ENCODE measurements at places on chromosomes 5 and 9.

DNA sequence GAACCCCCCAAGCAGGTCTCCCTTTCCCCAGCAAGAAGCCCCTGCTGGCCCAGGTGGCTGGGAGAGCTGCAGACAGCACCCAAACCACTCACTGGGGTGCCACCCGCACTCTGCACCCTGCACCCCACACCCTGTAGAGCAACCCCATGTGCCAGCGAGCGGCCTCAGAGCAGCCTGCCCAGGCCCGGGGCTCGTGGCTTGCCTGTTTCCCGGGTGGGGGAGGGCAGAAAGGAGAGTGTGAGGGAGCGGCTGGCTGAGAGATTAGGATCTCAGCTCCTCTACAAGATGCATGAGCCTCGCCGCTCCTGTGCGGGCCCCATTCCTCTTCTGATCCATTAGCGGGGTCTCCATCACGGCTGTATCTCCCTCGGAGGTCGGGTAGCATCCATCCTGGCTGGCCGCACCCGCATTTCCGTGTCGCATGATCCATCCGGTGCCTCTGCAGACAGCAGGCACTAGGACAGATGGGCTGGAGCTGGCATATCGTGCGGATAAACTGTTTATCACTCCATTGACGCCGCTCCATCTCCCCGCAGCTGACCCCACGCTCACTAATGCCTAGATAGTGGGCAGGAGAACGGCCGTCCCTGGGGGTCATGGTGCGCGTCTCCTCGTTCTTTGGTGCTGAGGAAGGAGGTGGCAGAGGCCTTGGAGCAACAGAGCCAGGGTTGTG is 54.4 kb downstream of the MRPL36 start:
- DNase-seq: no peak

GRCh38 chr5:52665559-52665958 is 122.2 kb upstream of the ITGA1 start:
- DNase-seq: no peak

DNA sequence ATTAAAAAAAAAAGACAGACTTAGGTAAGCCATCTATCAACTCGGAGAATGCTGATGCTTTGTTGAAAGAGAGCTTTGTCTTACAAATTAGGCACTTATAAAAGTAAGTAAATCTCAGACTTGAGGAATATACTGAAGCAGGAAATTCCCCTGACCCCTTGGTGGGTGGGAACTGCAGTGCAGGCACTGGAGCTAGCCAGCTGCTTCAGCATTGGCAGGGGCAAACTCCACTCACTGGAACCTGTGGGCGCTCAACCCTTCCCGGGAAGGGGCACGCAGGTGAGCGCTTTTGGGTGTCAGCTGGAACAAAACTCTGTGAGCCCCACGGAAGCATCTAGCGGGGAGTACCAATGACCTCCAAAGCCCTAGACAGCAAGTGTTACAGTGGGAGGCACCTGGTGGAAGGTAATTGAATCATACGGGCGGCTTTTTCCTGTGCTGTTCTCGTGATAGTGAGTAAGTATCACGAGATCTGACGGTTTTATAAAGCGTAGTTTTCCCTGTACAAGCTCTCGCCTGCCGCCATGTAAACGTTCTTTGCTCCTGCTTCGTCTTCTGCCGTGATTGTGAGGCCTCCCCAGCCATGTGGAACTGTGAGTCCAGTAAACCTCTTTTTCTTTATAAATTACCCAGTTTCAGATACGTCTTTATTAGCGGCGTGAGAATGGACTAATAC is 628.0 kb upstream of the CDH18 start:
- no peak for DNase-seq

GRCh38 chr9:95028853-95029219 is 288.7 kb downstream of the FANCC start:
- DNase-seq: no peak

DNA sequence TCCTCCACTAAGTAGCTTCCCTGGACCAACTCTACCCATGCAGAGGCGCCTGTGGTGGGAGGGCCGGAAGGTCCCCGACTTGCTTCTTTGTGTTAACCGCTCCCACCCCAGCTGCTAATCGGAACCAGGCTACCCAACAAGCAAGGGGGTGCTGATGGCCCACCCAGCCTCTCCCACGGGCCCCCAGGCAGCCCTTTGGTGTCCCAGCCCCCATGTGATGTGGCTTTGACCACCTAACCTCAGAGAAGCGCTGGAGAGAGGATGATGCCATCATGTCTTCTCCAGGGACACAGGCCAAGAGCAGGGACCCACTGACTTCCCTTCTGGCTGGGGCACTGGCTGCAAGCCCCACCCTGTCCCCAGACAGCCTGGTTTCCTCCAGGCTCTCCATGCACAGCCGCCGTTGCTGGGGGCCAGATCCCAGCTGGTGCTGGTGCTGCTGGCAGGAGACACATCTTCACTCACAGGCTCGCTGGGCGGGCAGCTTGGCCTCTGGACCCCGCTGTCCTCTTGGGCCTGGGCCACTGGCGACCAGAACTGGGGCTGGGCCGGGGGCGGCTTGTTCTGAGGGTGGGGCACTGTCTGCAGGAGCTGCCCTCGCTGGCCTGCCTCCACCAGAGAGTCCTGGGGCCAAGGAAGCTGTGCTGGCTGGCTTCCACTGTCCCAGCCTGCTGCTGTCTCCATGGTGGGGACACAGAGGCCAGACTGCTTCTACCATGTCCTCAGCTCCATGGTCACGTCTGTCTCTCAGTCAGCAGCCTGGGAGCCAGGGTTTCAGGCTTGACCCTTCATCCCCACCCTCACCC is 27.8 kb downstream of the LAMC3 start:
- DNase-seq: no peak

- DNase-seq: peak; percentile 53
Observed at GRCh38 chr5:178895615-178896571, at the start of gene ZFP2. Gene ZFP2, plus strand, starts transcription at chr5:178895913. Its CDS starts 35,401 bp downstream, at chr5:178931314.

- no peak for DNase-seq
Observed at GRCh38 chr5:108637134-108637533, 110.6 kb upstream of the FER start.

DNA sequence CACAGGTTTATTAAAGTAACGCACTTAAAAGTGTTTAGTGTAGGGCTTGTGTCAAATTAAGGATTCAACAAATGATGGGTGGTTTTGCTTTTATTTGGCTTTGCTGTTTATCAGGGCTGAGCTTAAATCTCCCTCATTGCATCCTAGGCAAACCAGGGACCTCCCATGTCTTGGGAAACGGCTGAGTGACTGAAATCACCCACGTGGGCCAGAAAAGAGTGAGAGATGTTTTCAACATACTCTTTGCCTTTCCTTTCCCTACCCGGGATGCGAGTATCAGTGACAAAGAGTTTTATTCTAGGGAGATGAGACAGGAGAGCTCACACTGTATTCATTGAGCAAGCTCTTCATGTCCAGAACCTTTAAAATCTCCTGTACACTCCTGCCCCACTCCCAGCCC is 23.3 kb downstream of the KCNMB1 start:
- no peak for DNase-seq

DNA sequence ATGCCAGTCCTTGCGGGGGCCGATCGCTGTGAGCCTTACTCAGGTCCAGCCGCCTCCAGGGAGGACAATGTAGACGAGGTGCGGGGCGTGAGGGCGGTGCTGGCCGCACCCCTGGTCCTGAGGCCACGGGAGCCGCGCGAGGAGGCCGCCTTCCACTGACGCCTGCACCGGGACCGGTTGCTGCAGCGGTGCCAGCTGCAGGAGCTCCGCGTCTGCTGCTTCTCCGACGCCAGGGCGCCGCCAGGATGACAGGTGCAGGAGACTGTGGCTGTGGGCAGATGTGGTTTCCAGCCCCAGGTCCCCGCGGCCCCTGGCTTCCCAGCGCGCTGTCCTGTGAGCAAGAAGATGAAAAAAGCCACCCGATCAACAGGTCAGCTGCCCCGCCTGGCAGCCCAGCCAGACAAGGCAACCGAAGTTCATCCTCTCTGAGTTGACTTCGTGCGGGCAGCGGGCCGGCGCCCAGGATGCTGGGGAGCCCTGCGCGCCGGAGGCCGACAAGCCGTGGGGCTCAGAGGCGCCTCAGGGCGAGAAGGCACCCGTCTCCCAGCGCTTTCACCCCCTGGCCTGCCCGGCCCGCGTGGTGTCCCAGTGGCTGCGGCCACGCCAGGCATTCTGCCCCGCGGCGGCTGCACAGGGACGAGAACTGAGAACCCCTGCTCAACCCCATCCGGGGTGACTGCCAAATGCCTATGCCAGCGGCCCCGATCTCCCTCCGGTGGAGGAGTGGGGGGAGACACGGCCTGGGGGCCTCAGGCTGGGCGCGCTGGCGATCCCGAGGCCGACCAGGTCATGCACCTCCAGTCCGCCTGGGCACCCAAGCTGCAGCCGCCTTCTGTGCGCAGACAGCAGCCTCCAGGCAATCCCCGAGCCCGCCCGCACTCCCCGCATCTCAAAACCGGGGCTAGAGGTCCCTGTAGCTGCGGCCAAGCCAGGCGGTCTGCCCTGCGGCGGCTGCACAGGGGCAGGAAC is 43.4 kb upstream of the BICD2 start:
- peak; percentile 74 for DNase-seq

DNA sequence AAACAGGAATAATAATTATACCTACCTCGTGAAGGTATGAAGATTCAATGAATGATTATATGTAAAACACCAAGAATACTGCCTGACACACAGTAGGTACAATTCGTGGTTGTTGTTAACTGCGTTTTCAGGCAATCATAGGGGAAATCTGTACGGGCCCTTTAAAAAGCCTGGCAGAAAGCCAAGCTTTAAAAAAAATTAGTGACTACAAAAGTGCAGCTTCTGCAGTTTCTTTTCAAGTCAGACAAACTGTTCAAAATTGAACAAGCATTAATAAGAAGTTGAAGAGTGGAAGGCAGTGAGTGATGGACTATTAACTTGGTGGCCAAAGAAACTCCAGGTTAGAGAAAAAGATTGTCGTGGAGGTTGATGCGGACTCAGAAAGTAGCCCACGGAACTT is 85.9 kb upstream of the TRIO start:
- DNase-seq: peak; percentile 81

DNA sequence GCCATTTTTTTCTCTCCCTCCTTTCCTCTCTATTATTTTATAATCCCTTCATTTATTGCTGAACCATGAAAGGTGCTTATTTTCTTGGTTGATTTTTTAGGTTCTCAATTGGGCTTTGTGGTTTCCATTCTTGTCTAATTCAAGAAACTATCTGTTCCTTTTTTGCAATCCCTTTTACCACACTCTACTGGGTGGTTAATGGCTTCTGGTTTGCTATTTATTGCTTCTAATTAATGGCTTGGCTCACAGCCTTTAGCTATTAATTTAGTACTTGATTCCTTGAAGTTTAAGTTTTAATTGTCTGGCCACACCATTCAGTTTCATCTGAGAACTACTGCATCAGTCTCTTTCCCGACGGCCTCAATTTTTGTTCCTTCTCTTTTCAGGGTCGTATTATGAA is 5.6 kb downstream of the FRRS1L start:
- no peak for DNase-seq

- no peak for DNase-seq
Observed at GRCh38 chr5:131019601-131020315, 145.3 kb downstream of the HINT1 start.

Data from RPMI8226 (cell line).